DND-41 (cell line): ENCODE measurements at places on chromosomes 3 and 15.

GRCh38 chr3:132569580-132569979, 27.5 kb upstream of the ACKR4 start:
- H3K4me3 ChIP-seq: no peak overlapping the region
- DNase-seq: no peak
- H3K4me1 ChIP-seq: no peaks in the 10 kb centered on the region
- H3K27ac ChIP-seq: no peak overlapping the region
- H3K27me3 ChIP-seq: no peaks in the 10 kb centered on the region

DNA sequence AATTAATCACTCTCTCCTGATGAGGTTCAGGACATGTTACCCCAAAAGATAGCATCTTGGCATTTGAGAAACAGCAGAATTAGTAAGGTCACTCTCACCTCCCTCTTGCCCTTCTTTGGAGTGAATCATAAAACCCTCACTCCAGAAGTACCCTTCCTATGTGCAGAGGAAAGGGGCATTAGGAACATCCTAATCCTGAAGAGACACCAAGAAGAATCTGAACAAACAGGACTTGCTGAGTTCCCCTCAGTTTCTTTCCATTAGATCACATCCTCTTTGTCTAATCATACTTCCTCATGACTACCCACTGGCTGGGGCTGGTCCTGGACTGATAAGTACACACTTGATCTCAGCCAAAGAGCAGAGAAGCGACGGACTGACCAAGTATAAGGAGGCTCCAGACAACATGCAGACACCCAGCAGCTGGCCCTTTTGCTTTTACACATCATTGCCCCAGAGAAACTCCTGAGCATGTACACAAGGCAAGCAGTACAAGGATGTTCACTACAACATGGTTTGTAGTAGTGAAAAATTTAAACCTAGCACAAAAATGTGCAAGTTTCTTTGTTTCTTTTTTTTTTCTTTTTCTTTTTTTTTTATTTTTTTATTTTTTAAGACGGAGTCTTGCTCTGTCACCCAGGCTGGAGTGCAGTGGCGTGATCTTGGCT, 15.0 kb upstream of the TM6SF1 start:
- no peak overlapping the region for H3K27ac ChIP-seq
- no peaks in the 10 kb centered on the region for H3K36me3 ChIP-seq
- no peak for DNase-seq

DNA sequence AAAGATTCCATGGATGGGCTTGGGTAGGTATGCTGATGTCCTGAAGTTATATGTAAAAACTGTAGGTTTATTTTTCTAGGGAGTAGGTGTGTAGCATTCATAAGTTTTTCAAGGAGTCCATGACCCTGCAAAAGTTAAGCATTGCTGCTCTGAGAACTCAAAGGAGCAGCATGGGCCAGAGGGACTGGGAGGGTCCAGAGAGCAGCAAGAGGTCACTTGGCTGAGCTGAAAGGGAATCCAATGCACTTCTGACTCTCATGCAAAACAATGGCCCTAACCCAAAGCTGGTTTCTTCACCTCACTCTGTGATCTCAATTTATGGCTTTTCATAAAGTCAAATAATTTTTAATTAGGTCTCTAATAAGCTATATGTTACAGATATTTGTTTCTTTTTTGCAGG, 198.3 kb upstream of the GOLGA6L4 start:
- no peak for DNase-seq
- no peak overlapping the region for H3K4me3 ChIP-seq
- H3K27ac ChIP-seq: no peak overlapping the region
- no peaks in the 10 kb centered on the region for H3K36me3 ChIP-seq
- H3K27me3 ChIP-seq: peaks cover 3% of the 10 kb centered on the region

DNA sequence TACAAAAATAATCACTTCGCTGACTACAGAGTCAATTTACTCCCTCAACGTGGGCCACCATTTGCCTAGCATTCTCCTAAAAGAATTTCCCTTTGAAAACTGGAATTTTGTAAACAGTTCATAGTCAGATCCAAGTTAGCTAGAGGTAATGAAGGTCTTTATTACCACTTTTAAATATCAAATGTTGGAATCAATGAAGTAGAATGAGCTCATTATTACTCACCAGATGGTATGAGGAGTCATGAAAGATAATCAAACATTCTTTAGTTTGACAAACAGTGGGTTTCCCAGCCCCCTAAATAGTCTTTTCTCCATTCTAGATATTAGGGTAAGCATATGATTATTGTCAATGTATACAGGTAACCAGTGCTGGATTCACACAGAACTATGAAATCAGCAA, 455.7 kb upstream of the THBS1 start:
- no peak overlapping the region for H3K27ac ChIP-seq
- no peaks in the 10 kb centered on the region for H3K4me1 ChIP-seq
- H3K4me3 ChIP-seq: no peak overlapping the region
- H3K36me3 ChIP-seq: no peaks in the 10 kb centered on the region

- no peaks in the 10 kb centered on the region for H3K4me1 ChIP-seq
- no peak for DNase-seq
- no peak overlapping the region for H3K4me3 ChIP-seq
- no peak overlapping the region for H3K27ac ChIP-seq
- no peaks in the 10 kb centered on the region for H3K27me3 ChIP-seq
- H3K36me3 ChIP-seq: peaks cover 5% of the 10 kb centered on the region; the same call in 1 of the 2 replicates
Measured at GRCh38 chr15:65740148-65740547, 51.9 kb downstream of the DENND4A start.

DNA sequence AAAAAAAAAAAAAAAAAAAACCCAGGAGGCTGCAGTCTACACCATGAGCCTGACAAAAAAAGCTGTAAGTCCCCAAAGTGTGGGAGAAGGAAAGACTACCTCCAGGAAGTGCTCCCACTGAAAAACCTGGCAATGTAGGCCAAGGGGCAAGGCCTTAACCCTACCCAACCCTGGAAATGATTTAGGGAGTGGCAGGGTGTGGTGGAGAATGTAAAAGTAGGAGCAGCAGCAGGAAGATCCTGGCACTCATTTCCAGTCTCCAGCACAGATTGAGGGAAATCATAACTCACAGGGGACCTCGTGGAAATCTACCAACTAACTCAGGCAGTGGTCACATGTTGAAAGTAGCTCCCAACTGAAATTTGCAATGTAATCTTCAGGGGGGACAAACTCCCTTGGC, 839.5 kb downstream of the EPHA3 start:
- H3K27ac ChIP-seq: no peak overlapping the region
- no peaks in the 10 kb centered on the region for H3K27me3 ChIP-seq
- no peak overlapping the region for H3K4me3 ChIP-seq
- no peaks in the 10 kb centered on the region for H3K4me1 ChIP-seq

GRCh38 chr3:28088811-28089526, 152.4 kb upstream of the CMC1 start:
- no peak overlapping the region for H3K27ac ChIP-seq
- H3K36me3 ChIP-seq: no peaks in the 10 kb centered on the region
- H3K4me3 ChIP-seq: no peak overlapping the region
- DNase-seq: no peak
- no peaks in the 10 kb centered on the region for H3K27me3 ChIP-seq

- no peak for DNase-seq
- no peak overlapping the region for H3K4me3 ChIP-seq
- H3K36me3 ChIP-seq: no peaks in the 10 kb centered on the region
- H3K4me1 ChIP-seq: no peaks in the 10 kb centered on the region
- H3K27me3 ChIP-seq: no peaks in the 10 kb centered on the region
Measured at GRCh38 chr3:49602877-49603411, 48.7 kb downstream of the BSN start.

DNA sequence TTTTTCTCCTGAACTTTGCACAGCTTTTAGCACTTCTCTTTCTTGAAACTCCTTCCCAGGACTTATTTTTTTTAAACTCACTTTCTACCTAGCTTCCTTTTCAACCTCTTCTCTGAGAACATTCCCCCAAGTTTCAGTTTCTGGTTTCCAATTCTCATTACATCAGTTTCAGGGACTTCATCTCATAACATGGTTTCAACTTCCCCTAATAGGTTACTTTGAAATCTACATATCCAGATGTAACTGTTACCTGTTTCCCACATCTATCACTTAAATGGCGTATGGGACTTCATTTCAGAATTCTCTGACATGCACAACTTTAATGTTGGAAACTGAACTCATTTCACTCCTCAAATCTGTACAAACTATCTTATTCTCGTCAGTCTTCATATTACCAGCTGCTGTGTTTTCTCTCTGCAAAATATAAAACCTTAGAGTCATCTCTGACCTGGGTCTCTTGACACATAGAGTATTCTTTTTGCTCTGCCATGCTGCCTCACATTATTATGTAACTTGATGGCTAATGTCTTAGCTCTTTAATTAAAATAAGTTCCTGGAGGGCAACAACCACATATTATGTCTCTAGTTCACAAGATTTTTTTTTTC, 58.4 kb downstream of the NME9 start:
- H3K36me3 ChIP-seq: peaks cover 69% of the 10 kb centered on the region
- no peak for DNase-seq
- H3K4me3 ChIP-seq: no peak overlapping the region
- H3K27me3 ChIP-seq: no peaks in the 10 kb centered on the region
- no peak overlapping the region for H3K27ac ChIP-seq

DNA sequence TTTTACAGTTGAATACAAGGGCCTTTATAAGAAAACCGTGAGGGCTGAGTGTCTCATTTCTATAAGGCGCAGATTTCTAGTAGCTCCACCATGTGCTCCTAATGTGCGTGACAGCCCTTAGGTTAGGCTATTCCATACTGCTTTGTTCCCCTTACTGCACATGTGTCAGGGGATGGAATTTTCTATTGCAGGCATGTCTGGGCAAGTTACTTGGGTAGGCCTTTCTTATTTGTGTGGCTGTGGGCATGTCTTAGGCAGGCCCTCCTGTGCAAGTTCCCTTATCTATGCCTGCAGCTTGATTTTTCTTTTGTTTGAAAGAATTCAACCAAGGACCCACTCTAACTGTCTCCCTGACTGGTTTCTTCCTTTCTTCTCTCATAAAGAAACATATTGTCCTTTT, 434.2 kb upstream of the CNTN3 start:
- no peak for DNase-seq
- no peaks in the 10 kb centered on the region for H3K36me3 ChIP-seq
- no peak overlapping the region for H3K4me3 ChIP-seq
- H3K27ac ChIP-seq: no peak overlapping the region

DNA sequence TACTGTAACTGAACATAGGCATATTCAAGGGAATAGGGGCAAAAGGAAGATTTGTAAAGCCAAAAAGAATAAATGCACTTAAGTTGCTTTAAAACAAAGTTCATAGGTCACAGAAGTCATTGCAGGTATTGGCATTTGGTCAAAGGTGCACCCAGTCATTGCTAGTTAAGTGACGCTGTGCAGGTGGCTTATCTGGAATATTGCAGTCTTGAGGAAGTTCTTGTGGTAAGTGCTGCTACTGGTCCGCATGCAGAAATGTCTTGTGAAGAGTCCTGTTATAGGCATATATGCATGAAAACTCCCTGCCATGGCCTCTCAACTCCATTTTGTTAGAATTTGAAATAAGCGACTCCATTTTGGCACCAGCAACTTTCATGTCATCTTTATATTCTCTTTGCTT, 293.1 kb downstream of the GBE1 start:
- no peaks in the 10 kb centered on the region for H3K36me3 ChIP-seq
- H3K27me3 ChIP-seq: no peaks in the 10 kb centered on the region
- H3K4me1 ChIP-seq: no peaks in the 10 kb centered on the region
- H3K4me3 ChIP-seq: no peak overlapping the region
- no peak for DNase-seq

GRCh38 chr15:73755946-73756345, 2.8 kb upstream of the INSYN1 start:
- no peak overlapping the region for H3K27ac ChIP-seq
- H3K4me1 ChIP-seq: no peaks in the 10 kb centered on the region
- peaks cover 9% of the 10 kb centered on the region for H3K27me3 ChIP-seq
- H3K4me3 ChIP-seq: no peak overlapping the region
- no peaks in the 10 kb centered on the region for H3K36me3 ChIP-seq

GRCh38 chr3:50221411-50222168, 14.4 kb upstream of the GNAI2 start:
- no peak for DNase-seq
- H3K4me3 ChIP-seq: no peak overlapping the region
- H3K27me3 ChIP-seq: no peaks in the 10 kb centered on the region
- peaks cover 13% of the 10 kb centered on the region for H3K4me1 ChIP-seq
- H3K36me3 ChIP-seq: no peaks in the 10 kb centered on the region
- no peak overlapping the region for H3K27ac ChIP-seq

- H3K27ac ChIP-seq: no peak overlapping the region
- H3K4me1 ChIP-seq: no peaks in the 10 kb centered on the region
- H3K27me3 ChIP-seq: no peaks in the 10 kb centered on the region
Measured at GRCh38 chr15:66587020-66587419, 21.2 kb upstream of the LCTL start.

- H3K27ac ChIP-seq: no peak overlapping the region
- H3K4me3 ChIP-seq: no peak overlapping the region
- H3K36me3 ChIP-seq: no peaks in the 10 kb centered on the region
- DNase-seq: no peak
- H3K27me3 ChIP-seq: no peaks in the 10 kb centered on the region
Measured at GRCh38 chr3:21783839-21784238, 32.8 kb upstream of the ZNF385D start.

DNA sequence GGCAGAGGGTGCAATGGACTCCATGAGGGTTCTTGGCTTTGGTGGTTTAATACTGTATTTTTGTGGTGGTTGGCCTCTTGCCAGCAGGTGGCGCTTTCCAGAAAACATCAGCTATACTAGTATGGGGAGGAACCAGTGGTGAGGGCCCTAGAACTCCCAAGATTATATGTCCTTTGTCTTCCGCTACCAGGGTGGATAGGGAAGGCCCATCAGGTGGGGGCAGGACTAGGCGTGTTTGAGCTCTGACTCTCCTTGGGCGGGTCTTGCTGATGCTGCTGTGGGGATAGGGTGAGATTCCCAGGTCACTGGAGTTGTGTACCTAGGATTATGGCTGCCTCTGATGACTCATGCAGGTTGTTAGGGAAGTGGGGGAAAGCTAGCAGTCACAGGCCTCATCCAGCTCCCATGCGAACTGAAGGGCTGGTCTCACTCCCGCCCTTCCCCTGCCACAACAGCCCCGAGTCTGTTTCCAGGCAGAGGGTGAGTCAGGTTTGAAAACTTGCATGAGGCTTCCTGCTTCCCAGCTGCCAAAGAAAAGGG, 357.7 kb downstream of the OTOL1 start:
- no peak overlapping the region for H3K27ac ChIP-seq
- H3K36me3 ChIP-seq: no peaks in the 10 kb centered on the region
- H3K27me3 ChIP-seq: no peaks in the 10 kb centered on the region
- peak; percentile 35 for DNase-seq

DNA sequence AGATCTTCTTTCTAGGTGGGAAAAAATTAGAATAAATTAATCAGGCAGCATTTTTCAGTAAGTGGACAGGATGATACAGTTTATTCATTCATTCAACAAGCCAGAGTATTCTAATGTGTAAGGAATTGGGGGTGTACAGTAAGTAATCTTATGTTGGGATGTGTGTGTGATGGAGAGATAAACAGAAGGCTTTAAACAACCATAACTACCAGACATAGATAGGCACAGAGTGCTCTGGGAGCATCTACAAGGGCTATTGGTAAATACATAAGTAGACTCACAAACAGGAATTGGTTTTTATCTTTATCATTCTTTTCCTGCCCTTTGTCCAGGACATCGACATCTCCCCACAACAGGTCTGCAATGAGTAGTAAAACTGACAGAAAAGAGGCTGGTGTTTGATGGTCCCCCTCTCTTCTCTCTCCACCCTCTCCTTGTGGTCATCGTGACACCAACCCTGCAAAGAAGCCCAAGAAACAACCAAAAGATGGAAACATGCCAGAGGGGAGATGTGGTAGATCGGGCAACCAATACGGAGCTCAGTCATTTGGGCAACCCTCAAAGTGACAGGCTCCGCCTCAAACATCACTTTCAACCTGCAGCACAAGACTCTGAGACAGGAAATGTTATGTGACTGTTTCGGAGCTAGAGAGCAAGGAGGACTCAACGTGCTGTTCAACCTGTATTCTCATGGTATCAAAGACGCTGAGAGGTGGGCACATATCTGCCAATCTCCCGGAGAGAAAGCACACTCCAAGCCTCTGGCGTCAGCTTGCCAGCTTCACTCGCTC, 28.7 kb upstream of the B3GNT5 start:
- no peaks in the 10 kb centered on the region for H3K4me1 ChIP-seq
- no peaks in the 10 kb centered on the region for H3K27me3 ChIP-seq
- no peak overlapping the region for H3K27ac ChIP-seq
